ENCODE measurements at places on chromosomes 12 and 14. TPM values are rescaled to one million over a fixed set of nuclear protein-coding genes. Genes with fewer than 3 reads are reported as not detected.

DNA sequence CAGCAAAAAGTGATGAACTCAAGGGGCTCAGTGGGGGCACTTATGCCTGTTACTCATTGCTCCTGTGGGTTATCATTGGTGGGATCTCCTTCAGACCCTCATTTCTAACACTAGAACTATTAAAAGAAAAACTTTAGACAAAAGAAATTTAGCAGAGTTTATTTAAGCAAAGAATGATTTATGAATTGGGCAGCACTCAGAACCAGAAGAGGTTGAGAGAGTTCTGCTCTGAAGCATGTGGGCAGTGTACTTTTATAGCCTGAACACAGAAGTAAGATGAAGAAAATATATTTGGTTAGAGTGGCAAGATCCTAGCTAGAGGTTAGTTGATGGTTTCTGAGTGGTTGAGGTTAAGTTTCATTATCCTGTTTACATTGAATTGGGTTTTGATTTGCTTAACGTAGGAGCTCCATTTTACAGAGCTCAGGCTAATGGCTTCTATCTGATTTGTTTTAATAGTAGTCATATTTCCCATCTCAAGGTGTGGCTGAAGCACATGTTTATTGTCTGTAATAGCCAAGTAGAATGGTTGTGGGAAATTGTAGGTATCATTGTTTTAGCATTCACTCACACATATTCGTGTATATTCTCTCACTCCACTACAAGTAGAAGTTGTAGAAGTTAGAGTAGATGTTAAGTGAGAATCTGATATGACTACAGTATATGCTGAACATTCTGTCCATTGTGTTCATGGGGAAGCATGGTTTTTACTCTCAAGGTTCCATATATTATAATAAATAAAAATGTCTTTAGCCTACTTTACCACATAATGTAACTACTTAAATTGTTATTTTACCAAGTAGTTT lies 27.6 kb downstream of the LEMD3 start:
- H3K4me3 ChIP-seq = no peak overlapping the region
- no peaks in the 10 kb centered on the region for H3K27me3 ChIP-seq
- no peak for DNase-seq
- peaks cover 6% of the 10 kb centered on the region for H3K4me1 ChIP-seq
- no peaks in the 10 kb centered on the region for H3K36me3 ChIP-seq

GRCh38 chr12:132390287-132391076 lies 61.1 kb upstream of the GALNT9 start:
- H3K4me3 ChIP-seq = no peak overlapping the region
- H3K4me1 ChIP-seq = no peaks in the 10 kb centered on the region
- no peak overlapping the region for H3K27ac ChIP-seq

The FAM181A gene
- total RNA-seq = not detected

The SCN8A gene
- total RNA-seq = 10.0 TPM

DNA sequence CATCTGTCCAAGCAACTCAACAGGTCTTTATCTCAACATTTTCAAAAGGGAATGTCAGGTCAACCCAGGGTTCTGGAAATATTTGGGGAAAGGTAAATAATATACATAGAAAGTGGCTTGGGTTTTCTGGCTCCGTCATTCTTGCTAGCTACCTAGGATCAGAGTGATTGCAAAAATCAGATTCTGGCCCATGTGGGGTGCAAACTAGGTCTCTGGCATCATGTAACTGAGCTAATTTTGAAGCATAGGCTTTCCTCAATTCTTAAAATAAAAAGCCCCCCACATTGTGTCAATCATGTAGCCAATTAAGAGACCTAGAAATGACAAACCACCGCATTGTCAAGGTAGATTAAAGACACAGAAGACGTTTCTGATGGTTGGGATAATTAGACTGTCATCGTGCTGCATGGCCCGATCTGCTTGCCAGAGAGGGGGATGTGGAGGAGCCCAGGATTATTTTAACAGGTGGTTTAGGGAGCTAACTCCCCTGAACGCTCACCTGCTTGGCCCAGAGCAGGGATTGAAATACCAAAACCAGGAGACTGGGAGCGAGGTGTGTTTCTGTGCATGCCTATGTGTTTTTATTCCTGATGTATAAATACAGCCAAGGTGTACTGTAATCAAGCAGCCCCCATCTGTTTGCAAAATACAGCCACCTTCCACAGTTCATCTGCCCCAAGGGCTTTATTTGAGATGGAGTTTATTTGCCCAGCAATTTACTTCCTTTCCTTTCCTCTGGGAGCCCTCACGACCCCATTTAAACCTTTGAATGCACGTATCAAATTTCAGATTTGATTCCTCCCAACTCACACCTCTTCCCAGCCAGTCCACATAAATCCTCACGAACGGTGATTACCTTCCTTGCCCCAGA lies 189.5 kb downstream of the TTC8 start:
- DNase-seq = no peak
- no peaks in the 10 kb centered on the region for H3K4me1 ChIP-seq
- H3K27ac ChIP-seq = no peak overlapping the region
- no peak overlapping the region for H3K4me3 ChIP-seq
- H3K36me3 ChIP-seq = no peaks in the 10 kb centered on the region

GRCh38 chr12:67446716-67447115 lies 177.6 kb downstream of the CAND1 start:
- H3K27ac ChIP-seq = no peak overlapping the region
- H3K36me3 ChIP-seq = no peaks in the 10 kb centered on the region
- H3K4me3 ChIP-seq = no peak overlapping the region
- no peaks in the 10 kb centered on the region for H3K4me1 ChIP-seq
- no peaks in the 10 kb centered on the region for H3K27me3 ChIP-seq
- DNase-seq = no peak

The MYL2 gene
- total RNA-seq = not detected

- no peaks in the 10 kb centered on the region for H3K27me3 ChIP-seq
- H3K4me3 ChIP-seq = no peak overlapping the region
- H3K27ac ChIP-seq = no peak overlapping the region
- H3K36me3 ChIP-seq = no peaks in the 10 kb centered on the region
These were observed 137.3 kb downstream of the NAV3 start for GRCh38 chr12:77968021-77968420.

GRCh38 chr12:47082796-47083621 lies 3.2 kb upstream of the AMIGO2 start:
- peaks cover 7% of the 10 kb centered on the region for H3K27me3 ChIP-seq
- H3K36me3 ChIP-seq = no peaks in the 10 kb centered on the region
- DNase-seq = no peak
- H3K4me1 ChIP-seq = peaks cover 1% of the 10 kb centered on the region
- no peak overlapping the region for H3K4me3 ChIP-seq
- no peak overlapping the region for H3K27ac ChIP-seq

DNA sequence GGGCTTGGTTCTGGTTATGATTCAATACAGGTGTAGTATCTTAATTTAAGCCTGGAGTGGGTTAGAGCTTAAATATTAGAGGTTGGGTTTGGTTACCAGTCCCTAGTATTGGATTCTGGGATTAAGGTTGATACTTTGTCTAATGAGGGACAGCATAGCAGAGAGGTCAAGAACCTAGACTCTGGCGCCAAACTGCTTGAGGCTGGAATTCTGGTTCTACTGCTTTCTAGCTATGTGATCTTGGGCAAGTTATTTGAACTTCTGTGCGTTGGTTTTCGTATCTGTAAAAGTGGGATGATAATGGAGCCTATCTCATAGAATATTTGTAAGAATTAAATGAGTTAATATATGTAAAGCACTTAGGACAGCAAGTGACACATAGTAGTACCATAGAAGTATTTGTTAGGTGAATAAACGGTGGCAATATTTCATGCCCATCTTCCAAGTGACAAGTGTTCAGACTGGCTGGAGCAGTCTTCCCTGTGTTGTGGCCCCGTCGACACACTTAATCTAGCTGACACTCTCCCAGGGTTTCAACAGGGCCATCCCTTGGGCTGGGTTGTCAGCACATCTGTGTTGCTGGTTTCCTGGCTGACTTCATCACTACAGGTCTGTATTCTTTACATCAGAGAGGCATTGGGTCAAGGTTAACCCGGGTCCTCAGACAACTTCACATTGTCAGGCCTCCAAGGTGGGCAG lies 3.0 kb downstream of the ENDOU start:
- H3K27ac ChIP-seq = no peak overlapping the region
- no peak overlapping the region for H3K4me3 ChIP-seq
- no peaks in the 10 kb centered on the region for H3K36me3 ChIP-seq

The BORCS5 gene
- 10.7 TPM for total RNA-seq

- H3K4me1 ChIP-seq = no peaks in the 10 kb centered on the region
- H3K27me3 ChIP-seq = no peaks in the 10 kb centered on the region
These were observed 155.4 kb downstream of the C12orf75 start for GRCh38 chr12:105485921-105486320.

The LRTM2 gene
- total RNA-seq = not detected

The LTBP2 gene
- total RNA-seq = 1.9 TPM

The FSCB gene
- not detected for total RNA-seq

DNA sequence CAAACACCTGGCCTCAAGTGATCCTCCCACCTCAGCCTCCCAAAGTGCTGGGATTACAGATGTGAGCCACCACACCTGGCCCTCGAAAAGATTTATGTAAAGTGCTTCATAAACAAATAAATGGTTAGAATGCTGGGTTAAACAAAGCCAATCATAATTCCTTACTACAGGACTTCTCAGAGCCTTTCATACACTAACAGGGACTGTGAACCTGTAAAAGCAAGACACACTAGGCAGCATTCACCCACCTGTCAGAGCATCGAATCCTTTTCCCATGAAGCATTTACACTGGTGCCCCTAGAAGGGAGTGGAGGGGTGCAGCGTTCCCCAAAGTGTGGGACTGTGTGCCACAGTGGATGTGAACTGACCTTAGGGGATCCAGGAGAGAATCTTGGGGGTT lies 29.5 kb downstream of the TRPV4 start:
- no peaks in the 10 kb centered on the region for H3K36me3 ChIP-seq
- no peak overlapping the region for H3K27ac ChIP-seq
- no peak overlapping the region for H3K4me3 ChIP-seq
- H3K4me1 ChIP-seq = no peaks in the 10 kb centered on the region
- H3K27me3 ChIP-seq = no peaks in the 10 kb centered on the region
- no peak for DNase-seq

The SAMD15 gene
- not detected for total RNA-seq

GRCh38 chr12:54159589-54159988 lies 29.2 kb downstream of the SMUG1 start:
- no peak for DNase-seq
- no peaks in the 10 kb centered on the region for H3K27me3 ChIP-seq
- H3K36me3 ChIP-seq = no peaks in the 10 kb centered on the region
- no peak overlapping the region for H3K27ac ChIP-seq
- H3K4me3 ChIP-seq = no peak overlapping the region
- no peaks in the 10 kb centered on the region for H3K4me1 ChIP-seq

The TAS2R43 gene
- 0.82 TPM for total RNA-seq

The AQP2 gene
- total RNA-seq = not detected

DNA sequence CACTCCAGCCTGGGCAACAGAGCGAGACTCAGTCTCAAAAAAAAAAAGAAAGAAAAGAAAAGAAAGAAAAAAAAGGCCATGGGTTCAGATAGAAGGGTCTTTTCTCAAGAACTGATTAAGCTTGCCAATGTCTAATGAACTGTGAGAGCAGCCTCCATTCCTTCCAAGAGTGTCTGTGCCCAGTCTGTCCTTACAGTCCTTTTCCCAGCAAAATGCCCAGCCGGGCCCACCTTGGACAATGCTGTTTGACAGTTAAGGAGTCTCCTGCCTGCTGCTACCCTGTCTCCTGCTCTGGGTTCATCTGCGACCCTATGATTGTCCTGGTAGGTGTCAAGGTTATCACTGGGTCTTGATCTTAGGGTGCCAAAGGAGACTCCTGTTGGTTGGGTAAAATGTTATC lies 21.4 kb downstream of the SYNE3 start:
- peak overlapping the region; percentile 61 for H3K27ac ChIP-seq
- H3K4me1 ChIP-seq = peaks cover 24% of the 10 kb centered on the region
- no peak for DNase-seq
- H3K36me3 ChIP-seq = no peaks in the 10 kb centered on the region

The OSBPL8 gene
- total RNA-seq = 32.8 TPM

The CLMN gene
- total RNA-seq = 131 TPM

The FERMT2 gene
- 6.3 TPM for total RNA-seq

- H3K27ac ChIP-seq = no peak overlapping the region
- no peaks in the 10 kb centered on the region for H3K36me3 ChIP-seq
- no peaks in the 10 kb centered on the region for H3K4me1 ChIP-seq
These were observed 85.4 kb downstream of the PTCSC3 start for GRCh38 chr14:36091096-36091495.

DNA sequence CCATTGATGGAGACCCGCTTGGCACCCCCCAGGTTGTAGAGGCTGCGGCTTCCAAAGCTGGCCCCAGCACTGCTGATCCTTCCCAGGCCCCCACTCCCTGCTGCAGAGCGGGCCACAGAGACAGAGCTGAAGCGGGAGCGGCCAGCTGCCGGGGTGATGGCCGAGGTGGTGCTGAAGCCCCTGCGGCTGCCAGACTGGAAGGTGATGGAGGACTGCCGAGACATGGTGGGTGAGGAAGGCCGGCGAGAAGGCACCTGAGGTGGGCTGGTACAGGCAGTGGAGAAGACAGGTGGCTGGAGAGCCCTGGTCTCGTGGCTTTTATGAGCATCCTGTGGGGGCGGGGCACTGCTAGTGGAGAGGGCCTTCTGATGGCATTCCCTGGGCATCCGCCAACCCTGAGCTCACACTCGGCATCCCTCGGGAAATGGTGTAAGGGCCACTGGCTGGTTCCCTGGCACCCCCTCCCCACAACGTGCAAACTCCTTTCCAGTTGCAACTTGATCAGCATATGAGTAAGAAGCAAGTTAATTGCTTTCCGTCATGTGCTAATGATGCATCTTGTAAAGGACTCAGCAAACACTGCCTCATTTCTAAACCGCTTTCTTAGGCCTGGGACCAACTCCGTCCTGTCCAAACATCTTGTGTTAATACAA lies at the start of gene KRT75:
TSS of gene KRT75 (minus strand) at position 291 of the 653 bp plus-strand sequence. CDS start at position 224, 67 bp downstream.
- no peak within 1 kb of the TSS for H3K4me3 ChIP-seq
- H3K36me3 ChIP-seq = no peaks in the 10 kb centered on the region
- H3K4me1 ChIP-seq = no peaks in the 10 kb centered on the region
- no peak within 1 kb of the TSS for H3K27ac ChIP-seq

The ZNF385A gene
- total RNA-seq = 7.3 TPM

- DNase-seq = no peak
- no peak overlapping the region for H3K27ac ChIP-seq
- H3K27me3 ChIP-seq = no peaks in the 10 kb centered on the region
- peaks cover 8% of the 10 kb centered on the region for H3K36me3 ChIP-seq
These were observed 19.4 kb downstream of the GNS start for GRCh38 chr12:64739778-64740177.

DNA sequence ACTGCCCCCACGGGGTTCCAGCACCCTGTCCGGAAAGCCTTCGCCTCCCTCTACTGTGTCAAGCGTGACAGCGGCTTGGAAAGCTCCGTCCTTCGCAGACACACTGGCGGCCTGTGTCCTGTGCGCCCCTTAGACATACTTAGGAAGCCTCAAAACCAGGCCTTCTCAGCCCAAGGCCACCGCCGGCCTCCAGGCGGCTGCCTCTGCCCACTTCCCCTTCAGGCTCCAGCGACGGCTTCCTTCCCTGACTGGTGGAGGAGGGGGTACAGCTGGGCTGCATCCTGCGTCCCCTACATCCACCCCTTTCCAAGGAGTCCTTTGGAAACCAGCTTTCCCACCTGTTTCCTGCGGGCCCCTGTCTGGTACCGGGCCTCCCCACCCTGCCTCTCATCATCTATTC lies 2.5 kb upstream of the CACNA2D4 start:
- H3K4me3 ChIP-seq = no peak overlapping the region
- H3K36me3 ChIP-seq = no peaks in the 10 kb centered on the region
- peak; percentile 24 for DNase-seq
- no peaks in the 10 kb centered on the region for H3K4me1 ChIP-seq
- H3K27ac ChIP-seq = no peak overlapping the region
- H3K27me3 ChIP-seq = no peaks in the 10 kb centered on the region

Measured in colonic mucosa (tissue), 4 donors.